Spinal cord (tissue), 10 donors: ENCODE measurements at places on chromosomes 6 and 20. TPM values are rescaled to one million over a fixed set of nuclear protein-coding genes. Genes with fewer than 3 reads are reported as not detected.

PSORS1C2 gene
- total RNA-seq: not detected

CGA gene
- 10.0 TPM for total RNA-seq

PTCRA gene
- total RNA-seq: not detected

TTK gene
- total RNA-seq: 14.0 TPM

PTCHD4 gene
- 11.7 TPM for total RNA-seq

PRKN gene
- total RNA-seq: 9.5 TPM

ZNF335 gene
- 9.9 TPM for total RNA-seq

LCA5 gene
- 13.0 TPM for total RNA-seq

BPI gene
- 8.7 TPM for total RNA-seq

CALHM5 gene
- 4.5 TPM for total RNA-seq
